ELF-1 (cell line): ENCODE measurements at places on chromosomes 13 and 19.

- no peak for DNase-seq
Measured at GRCh38 chr13:100657881-100658315, 16.7 kb downstream of the TMTC4 start.

DNA sequence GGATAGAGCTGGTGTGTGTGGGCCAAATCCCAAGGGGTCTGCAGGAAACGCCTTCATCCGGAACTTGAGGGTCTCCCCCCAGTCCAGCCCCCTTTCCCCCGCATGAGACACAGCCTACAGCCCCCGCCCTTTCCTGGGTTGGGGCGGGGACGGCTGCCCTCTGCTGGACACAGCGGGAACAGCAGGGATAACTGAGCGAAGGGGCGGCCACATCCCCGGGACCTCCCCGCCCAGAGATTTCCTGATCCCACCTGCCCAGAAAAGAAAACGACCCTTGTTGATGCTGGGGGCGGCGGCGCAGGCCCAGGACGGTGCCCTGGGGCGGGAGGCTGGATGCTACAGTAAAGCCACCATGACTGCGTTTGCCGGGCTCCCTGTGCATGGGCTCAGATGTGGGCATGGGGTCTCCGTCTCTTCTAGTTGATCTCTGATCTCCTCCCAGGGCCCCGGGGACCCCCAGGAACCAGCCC lies 14.2 kb downstream of the ONECUT3 start:
- DNase-seq, result peak; percentile 79

DNA sequence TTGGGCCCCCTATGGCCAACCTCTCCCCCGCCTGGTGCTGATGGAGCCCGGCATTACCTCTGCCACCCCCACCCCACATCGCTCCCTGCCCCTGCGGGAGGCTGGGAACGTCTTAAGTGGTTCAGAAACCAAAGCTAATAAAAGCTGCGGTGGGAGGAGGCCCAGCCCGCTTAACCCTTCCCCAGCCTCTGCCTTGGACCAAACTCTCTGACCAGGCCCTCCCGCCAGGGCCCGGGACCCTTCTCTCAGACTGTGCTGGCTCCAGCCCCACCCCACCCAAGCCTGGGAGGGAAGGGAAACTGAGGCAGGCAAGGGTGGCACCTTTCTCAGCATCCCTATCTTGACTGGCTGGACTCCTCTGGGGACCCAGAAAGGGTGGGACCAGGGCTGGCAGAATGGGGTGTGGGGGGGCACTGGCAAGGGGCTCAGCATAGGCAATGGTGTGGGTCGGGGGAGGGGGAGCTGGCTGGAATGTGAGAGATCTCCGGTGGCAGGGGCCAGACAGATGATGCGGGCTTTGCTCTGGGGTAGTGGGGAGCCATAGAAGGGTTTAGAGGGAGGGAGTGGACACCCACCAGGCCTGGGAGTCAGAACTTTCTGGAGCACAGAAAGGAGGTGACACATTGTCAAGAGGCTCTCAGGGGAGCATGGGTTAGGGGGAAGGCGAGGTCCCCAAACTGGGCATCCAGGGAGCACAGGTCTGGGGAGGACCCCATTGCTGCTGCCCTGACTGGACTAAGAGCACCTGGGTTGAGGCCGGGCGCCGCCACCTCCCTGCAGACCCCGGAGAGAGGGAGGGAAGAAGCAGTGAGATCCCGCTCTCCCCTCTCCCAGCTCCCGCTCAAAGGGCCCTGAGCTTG lies 21.9 kb downstream of the SMIM24 start:
- no peak for DNase-seq

DNA sequence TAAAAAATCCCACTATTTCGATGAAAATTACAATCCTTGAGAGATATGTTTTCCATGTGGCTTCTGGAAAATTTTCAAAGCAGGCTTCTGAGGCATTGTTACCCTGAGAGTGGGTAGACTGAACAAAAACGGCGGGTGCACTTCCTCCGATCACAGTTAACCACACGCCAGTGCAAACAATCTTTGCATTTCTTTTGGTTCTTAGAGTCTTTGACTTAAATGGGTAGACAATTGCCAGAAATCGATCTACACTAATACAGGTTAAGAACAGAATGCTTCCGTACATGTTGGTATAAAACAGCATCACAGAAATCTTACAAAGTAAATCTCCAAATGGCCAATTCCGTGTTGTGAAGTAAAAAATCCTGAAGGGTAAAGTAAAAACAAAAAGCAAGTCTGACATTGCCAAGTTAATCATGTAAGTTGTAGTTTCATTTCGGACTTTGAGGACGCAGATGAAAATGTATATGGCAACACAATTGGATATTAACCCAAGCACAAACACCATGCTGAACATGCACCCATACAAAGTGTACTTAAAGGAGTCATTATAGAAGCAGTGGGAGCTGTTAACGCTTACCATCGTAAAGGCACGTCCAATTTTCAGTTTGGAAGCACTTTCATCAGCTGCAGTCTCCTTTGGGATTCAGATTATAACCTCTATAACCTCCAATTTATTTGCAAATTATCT lies 927 bp downstream of the LPAR6 start:
- DNase-seq, result peak; percentile 8

DNA sequence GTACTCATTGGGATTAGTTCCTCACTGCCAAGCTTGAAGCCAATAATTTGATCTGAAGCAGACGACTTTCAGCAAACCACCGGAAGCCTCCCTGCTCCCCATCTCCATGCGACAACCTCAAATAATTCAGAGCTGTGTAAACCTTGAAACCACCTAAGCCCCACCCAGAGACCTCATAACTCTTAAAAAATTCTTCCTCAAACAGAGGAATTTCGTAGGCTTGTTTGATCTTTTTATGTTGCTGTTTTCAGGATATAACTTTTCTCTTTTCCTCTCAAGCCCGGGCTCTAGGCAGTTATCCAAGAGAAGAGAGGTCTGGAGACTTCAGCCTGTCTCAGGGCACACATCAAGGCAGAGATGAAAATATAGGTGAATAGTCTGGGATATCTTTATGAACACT lies 311.6 kb downstream of the KCNRG start:
- no peak for DNase-seq

- no peak for DNase-seq
Measured at GRCh38 chr13:73549717-73550116, 490.9 kb downstream of the KLF5 start.
